Articular chondrocyte of knee joint (primary cell): ENCODE measurements at places on chromosomes 1 and 21. TPM values are rescaled to one million over a fixed set of nuclear protein-coding genes. Genes with fewer than 3 reads are reported as not detected.

SLC9C2 gene
- under 0.01 TPM in 1 of 2 replicates, not detected in the other for total RNA-seq

PCP4 gene
- total RNA-seq: not detected in 2 replicates

HOOK1 gene
- under 0.01 TPM in 2 replicates for total RNA-seq

MCOLN3 gene
- 7.8 and 13.7 TPM in 2 replicates for total RNA-seq

CORT gene
- total RNA-seq: 0.26 and 0.32 TPM in 2 replicates

LCE1D gene
- not detected in 2 replicates for total RNA-seq

CASZ1 gene
- 0.43 and 1.7 TPM in 2 replicates for total RNA-seq

VTCN1 gene
- total RNA-seq: not detected in 2 replicates

SYNJ1 gene
- total RNA-seq: 39.9 and 42.6 TPM in 2 replicates

CSMD2 gene
- 4.0 and 9.3 TPM in 2 replicates for total RNA-seq

LRRC7 gene
- under 0.01 TPM in 1 of 2 replicates, not detected in the other for total RNA-seq

CALML6 gene
- total RNA-seq: 0.22 and 0.26 TPM in 2 replicates
